PC-9 (cell line): ENCODE measurements at places on chromosomes 5 and 9. TPM values are rescaled to one million over a fixed set of nuclear protein-coding genes. Genes with fewer than 3 reads are reported as not detected.

GRCh38 chr5:139091439-139092156, 106.6 kb downstream of the SIL1 start:
- DNase-seq: no peak

GRCh38 chr5:163938595-163938994, 433.2 kb downstream of the MAT2B start:
- DNase-seq: no peak

DNA sequence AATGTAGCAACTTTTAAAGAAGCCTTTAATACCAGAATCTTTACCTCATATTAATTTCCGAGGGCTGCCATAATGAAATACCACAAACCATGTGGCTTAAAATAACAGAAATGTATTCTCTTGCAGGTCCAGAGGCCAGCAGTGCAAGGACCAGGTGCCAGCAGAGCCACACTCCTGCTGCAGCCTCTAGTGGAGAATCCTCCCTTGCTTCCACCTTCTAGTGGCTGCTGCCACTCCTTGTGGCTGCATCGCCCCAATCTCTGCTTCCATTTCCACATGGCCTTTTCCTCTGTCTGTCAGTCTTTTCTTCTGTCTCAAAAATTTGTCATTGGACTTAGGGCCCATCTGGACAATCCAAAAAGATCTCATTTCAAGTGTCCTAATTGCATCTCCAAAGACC, 401.5 kb downstream of the EFNA5 start:
- DNase-seq: no peak

DNA sequence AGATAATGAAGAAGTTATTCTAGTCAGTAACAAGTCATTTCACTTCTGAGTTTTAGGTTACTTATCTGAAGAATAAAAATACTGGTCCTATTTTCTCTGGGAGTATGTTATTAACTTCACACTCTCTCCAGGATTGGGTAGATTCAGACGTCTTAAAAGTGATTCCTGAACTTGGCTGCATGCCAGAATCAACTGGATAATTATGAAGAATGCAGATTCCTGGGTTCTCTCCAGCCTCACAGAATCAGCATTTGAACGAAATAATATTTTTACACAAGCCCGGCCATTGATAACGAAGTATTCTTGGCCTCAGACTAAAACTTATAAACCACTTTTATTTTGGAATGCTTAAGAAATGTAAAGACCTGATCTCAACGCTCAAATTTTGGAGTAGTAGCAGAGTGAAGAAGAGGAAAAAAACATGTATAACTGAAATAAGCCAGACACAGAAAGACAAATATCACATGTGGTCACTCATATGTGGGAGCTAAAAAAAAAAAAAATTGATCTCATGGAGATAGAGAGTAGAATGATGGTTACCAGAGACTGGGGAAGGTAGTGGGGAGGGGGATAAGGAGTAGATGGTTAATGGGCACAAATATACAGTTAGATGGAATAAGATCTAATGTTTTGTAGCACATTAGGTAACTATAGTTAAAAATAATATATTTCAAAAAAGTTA, 507.3 kb downstream of the ISL1 start:
- DNase-seq: no peak

DNA sequence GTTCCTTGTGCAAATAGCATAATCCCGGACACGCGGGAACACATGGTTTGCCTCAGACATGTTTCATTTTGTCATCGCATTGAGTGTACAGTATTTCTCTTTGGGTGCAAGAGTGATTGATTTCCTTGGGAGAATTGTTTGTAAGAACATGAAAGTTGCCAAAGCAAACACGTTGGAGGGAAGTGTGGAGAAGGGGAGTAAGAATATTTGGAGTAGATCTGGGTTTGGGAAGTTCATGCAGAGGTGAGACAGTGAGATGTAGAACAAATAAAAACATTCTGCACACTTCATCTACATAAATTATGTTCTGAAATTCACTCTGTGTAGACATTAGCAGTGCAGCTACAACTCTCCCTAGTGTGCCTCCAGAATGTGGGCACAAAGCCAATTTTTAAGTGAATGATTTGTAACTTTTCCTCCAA, 24.0 kb downstream of the FOXD1 start:
- no peak for DNase-seq

DNA sequence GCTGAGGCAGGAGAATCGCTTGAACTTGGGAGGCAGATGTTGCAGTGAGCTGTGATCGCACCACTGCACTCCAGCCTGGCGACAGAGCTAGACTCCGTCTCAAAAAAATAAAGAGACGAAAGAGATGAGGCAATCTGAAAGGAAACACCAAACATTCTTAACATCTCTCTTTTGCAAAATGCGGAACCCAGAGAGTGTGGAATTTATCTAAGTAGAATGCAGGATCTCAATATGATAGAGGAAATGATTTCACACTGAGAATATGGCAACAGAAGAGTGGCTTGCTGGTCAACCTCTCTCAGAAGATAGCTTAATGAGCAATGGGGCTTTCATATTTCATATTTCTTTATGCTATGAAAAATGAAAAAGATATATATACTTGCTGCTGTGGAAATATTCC, 33.4 kb upstream of the PCA3 start:
- no peak for DNase-seq

DNA sequence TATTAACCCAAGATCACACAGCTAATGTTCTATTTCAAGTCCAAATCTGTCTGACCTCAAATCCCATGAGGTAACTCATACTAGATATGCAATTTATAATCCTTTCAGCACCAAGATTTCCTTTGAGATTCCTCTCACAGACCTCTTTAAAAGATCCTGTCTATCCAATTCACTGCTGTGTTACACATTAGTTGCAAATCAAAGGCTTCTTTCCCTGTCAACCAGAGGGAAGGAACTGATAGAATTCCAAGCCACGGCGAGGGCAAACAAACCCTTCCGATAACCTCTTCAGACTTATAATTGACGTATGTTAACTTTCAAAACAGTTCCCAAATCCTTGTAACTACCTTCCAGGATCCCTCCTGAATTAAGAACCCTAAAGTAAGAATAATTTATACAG, 168.9 kb downstream of the DRD1 start:
- DNase-seq: no peak

DNA sequence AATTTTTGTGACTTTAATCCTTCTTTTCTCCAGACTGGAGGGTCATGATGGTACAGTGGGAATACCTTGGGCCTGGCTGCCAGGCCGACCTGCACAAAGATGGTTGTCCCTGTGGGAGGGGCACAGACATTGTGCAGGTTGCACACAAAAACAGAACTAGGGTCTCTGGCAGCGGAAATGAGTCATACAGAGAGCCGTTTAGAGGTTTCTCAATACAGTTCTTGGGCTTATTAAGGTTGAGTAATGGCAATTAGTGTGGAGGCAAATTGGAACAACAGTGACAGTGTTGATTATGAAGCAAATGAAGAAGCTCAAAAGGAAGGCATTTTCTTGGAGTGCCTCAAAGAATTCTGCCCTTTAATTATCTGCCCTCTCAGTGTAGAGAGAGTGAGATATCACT, 173.6 kb downstream of the TENT4A start:
- DNase-seq: no peak

DNA sequence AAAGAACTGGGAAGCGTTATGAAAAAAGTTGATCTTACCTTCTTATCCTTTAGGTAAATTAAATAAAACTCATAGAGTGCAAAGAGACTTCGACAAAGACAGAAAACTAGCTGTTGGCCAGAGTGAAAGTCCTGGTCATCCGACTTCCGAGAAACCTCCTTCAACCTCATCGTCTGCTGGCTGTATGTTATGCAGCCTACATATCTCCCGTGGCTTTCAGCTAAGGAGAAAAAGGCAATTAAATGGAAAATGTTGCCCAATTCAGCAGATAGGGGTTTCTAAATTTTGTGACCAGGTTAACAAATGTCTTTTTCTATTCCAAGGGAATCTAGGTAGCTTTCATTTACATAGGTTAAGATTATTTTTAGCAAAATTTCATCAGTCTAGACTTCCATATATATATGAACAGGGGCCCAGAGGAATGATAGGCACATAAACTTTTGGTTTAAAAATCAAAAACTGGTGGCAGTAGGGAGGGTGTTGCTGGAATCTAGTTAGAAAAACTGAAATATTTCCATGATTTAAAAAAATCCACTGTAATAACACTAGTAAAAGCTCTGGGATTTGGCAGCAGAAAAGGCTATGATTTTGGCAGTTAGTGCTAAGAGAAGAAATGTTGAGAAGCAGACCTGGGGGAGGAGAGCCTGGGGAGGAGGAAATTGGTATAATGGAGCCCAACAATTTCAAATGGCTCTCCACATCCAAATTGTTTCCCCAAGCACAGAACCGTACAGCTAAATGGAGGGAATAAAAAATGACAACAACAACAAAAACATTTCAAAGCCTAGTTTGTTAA, 32.1 kb downstream of the RAI14 start:
- DNase-seq: no peak

GRCh38 chr9:99783799-99784198, 37.9 kb upstream of the NR4A3 start:
- DNase-seq: no peak

GRCh38 chr9:137647096-137647714, 28.4 kb downstream of the EHMT1 start:
- no peak for DNase-seq

PTPDC1 gene
- total RNA-seq: 6.5 and 7.4 TPM in 2 replicates

FGD3 gene
- 84.9 and 89.0 TPM in 2 replicates for total RNA-seq
